ENCODE measurements at places on chromosomes 13 and 19.

- DNase-seq, result no peak
Measured at GRCh38 chr19:807627-808422, 10.6 kb downstream of the PTBP1 start.

DNA sequence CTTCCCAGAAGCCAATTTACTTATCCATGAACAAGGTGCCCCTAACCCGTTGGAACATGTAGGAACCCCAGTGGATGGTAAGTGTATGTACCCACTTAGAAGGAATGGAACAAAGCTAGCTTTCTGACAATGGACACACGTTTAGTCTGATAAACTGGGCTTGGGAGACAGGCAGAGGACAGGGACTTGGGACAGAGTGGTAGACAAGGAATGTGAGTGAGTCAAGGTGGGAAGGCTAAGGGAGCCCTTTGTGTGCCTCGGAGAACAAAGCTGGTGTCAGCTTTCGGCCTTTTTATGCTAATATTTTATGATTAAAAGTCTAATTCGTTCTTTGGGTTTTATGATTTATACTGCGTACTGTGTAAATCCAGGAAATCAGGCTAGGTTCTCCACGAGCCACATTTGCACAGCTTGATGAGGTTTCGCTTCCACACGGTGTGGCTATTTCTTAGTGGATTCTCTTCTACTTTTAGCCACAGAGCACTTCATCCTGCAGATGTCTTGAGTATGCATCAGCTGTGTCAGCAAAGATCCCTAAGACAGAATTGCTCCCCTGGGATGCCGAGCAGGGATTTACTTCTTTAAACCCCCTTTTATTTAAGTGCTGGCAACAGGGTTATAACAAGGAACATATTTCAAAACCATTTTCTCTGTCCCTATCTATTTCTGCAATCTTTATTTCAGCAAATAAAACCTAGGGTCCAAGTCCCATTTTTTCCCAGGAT, 258.5 kb downstream of the DLEU7 start:
- DNase-seq, result no peak

DNA sequence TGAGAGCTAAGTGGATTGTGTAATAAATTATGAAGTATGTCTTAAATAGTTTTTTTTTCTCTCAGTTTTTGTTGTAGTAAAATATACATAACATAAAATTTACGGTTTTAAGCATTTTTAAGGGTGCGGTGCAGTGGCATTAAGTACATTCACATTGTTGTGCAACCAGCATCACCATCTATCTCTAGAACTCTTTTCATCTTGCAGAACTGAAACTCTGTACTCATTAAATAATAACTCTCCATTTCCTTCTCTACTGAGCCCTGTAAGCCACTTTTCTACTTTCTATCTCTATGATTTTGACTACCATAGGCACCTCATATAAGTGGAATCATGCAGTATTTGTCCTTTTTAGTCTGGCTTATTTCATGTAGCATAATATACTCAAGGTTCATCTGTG, 87.1 kb downstream of the GJA3 start:
- no peak for DNase-seq

- no peak for DNase-seq
Measured at GRCh38 chr19:48629297-48629598, 7.9 kb downstream of the DBP start.

GRCh38 chr13:111429064-111429558, 108.7 kb downstream of the TEX29 start:
- DNase-seq, result no peak

DNA sequence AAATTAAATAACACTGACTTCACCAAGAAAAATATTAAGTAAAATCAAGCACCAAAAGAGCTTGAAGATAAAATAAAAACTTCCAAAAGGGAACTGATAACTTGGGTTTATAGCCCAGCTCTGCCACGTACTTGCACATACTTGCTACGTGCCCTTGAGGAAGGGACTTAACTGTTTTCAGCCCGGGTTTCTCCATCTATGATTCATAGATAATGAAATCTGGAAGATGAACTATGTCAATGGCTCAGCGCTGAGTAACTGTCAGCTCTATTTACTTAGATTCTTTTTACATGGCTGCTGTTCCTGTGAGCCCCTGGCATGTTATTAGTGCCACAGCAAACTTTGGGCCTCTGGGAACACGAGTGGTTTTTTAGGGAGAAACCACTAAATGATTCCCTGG, 9.6 kb upstream of the ZC3H13 start:
- DNase-seq, result no peak

DNA sequence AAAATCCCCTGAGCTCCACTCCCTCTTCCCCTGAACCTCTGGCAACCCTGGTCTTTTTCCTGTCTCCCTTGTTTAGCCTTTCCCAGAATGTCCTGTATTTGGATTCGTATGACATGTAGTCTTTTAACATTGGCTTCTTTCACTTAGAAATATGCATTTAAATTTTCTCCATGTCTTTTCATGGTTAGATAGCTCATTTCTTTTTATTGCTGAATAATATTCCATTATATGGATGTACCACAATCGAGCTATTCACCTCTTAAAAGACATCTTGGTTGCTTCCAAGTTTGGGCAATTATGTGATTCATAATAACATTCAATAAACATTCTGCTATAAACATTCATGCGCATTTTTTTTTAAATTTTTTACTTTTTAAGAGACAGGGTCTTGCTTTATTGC, 99.6 kb upstream of the ZNF536 start:
- no peak for DNase-seq

DNA sequence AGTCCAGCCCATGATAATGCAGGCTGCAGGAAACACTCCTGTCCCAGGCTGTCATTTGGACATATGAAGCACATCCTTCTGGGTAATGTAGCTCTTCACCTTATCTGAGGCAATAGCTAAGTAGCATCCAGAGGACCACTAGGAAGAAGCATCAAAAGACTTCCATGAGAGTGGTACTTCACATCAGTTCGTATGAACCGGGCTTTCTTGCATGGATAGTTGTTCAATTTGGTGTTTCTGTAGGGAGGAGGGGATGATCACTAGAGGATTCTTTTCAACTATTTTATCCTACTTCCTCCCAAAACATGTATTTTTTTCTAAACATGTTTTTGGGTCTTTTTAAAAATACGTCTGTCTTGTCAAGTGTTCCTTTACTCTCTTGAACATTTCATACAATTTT, 12.9 kb downstream of the ZNF302 start:
- no peak for DNase-seq

DNA sequence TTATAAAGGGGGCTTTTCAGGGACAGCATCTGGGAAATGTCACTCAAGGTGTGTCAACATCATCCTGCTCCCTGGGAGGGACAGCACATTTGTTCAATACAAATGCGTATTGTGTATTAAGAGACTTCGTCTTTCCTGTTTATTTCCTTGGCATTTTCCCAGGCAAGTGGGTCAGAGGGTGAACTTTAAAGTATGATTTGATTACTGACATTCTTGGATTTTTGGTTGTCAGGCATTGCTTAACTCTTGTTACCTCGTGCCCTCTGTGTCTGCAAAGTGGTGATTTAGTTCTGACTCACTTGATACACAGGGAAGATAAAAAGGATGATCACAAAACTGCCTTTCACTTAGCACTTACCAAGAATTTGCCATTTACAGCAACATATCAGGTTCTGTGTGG, 292.7 kb downstream of the SUCLA2 start:
- DNase-seq, result no peak

- no peak for DNase-seq
Measured at GRCh38 chr13:39119422-39119821, 81.2 kb downstream of the NHLRC3 start.

- DNase-seq, result no peak
Measured at GRCh38 chr19:8705742-8706141, 7.1 kb upstream of the ACTL9 start.

GRCh38 chr19:15769586-15769985, 17.9 kb upstream of the OR10H5 start:
- DNase-seq, result no peak

DNA sequence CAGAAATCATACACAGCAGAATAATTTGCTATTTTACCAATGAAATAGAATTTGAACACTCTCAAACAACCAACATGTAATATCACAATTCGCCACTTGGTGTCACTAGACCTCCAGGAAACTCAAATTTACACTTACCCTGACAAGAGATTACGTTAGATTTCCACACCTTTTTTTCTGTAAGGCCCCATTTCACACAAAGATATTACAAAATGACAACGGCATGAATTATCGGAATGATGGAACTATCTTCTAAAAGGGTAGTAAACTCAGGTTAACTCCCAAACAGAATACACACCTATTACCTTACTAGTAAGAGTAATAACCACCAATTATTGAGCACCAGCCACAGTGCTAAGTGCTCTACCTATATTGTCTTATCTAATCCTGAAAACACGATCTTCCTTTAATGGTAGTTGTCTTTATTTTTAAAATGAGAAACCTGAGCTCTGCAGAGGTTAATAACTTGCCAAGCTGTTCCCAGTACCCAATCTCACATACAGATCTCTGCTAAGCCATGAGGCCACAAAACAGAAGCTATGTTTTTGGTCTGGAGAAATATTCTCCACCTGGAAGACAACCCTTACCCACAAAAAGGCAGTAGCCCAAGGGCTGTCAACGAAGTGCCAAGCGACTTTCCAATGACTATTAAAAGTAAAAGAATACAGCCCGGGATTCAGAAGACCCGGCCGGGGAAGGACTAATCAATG, 152.4 kb downstream of the DCLK1 start:
- no peak for DNase-seq

DNA sequence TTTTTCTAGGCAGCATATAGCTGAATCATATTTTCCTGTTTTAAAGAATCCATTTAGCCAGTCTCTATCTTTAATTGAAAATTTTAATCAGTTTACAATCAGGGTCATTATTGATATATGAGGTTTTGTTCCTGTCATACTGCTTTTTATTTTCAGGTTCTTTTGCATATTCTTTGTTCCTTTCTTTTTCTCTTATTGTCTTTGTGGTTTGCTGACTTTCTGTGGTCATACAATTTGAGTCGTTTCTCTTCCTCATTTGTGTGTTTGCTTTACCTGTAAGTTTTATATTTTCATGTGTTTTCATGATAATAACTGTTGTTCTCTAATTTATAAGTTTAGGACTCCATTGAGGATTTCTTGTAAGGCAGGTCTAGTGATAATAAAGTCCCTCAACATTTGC, 812.6 kb downstream of the DACH1 start:
- no peak for DNase-seq

GRCh38 chr19:48890551-48890950, 8.0 kb downstream of the TULP2 start:
- no peak for DNase-seq

GRCh38 chr13:94063096-94063495, 416.4 kb downstream of the DCT start:
- no peak for DNase-seq

GRCh38 chr13:52004511-52005170, 6.6 kb downstream of the ATP7B start:
- DNase-seq, result no peak

GRCh38 chr13:103354171-103354570, 288.0 kb upstream of the SLC10A2 start:
- no peak for DNase-seq

DNA sequence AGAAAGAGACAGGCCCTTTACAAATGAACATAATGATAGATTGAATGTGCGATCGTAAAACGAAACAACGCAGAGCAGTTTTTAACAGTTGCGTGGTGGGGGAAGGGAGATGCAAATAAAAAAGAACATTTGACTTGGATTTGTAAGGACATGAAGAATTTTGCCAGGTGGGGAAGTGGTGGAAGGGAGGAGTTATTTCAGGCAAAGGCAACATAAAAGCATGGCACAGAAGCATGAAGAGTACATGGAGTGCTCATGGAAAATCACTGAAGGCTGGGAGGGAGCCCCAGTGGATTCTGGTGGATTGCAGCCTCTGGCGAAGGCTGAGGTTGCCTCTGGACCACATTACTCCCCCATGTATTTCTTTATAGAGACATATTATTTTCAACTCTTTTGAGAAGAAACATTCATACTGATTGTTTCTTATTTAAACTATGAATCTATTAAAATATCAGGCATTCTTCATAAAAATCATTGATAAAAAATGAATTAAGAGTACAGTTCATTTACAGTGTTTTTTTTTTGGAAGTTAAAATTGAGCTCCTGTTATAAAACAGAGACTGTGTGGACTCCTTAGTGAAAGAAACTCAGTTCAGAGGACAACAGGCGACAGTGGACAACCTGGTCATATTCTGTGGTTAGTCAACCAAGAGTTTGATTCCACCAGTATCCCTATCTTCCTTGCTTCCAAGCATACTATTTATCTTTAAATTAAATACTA, 57.5 kb downstream of the STARD13 start:
- no peak for DNase-seq

DNA sequence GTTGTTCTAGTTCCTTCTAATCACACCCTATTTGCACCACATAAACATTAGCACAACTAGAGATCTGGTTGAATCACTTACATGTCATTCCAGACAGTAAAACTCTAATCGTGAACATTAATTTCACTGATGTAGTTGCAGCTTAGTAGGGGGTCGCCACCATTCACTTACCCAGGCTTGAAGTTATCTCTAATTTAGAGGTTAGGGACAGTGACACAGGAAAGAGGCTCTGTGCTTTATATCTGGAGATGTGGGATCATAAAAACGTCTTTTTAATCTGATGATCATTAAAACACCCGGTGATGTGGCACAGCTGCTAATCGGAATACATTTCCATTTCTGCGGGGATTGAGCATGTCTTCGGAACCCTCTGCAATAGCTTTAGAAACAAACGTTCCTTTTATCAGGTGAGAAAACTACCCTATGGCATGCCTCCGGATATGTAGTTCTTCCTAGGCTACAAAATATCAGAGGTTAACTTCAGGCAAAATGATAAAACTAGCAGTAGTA, 523.0 kb downstream of the MYO16 start:
- no peak for DNase-seq

- DNase-seq, result peak; percentile 49
Measured at GRCh38 chr19:45499196-45500180, 1.2 kb downstream of the PPM1N start.

DNA sequence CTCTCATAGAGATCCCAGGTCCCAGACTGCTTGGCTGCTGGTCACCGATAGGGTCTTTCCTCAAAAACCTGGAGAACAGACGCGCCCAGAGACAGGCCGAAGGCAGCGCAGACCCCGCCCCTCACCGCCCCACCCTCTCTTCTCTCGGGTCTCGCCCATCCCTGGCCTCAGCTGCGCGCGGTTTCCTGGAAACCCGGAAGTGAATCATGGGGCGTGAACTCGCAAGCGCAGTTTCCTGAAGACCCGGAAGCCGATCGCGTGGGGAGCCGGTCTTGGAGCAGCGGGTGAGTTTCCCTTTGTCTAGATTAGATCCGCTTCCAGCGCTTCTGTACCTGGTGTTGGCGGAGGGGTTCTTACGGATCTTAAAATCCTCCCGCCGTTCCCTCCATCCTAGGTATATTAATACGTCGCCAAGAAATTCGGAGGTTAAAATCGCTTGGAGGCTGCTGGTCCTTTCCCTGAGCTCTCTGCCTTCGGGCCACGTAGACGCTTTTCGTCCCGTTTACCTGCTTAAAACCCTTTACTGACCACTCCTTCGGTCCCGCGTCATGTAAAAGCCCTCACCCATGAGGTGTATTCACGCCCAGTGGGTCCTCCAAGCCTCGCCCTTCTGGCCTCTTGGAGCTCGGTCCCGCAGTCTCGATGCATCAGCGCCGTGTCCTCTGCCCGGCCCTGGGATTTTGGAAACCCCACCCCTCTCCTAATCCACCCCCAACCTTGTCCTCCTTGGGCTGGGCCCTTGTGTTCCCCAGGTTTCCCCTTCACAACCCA, at the start of gene ZNF578:
Gene ZNF578, plus strand, starts transcription at position 230 of the 771 bp plus-strand sequence. CDS start 48,293 bp downstream, outside the sequence.
- peak; percentile 53 for DNase-seq
